PC-3 (cell line): ENCODE measurements at places on chromosomes 2 and 18.
A peak's percentile ranks its signal among the peaks of the same experiment; 100 is the strongest.

GRCh38 chr2:227025510-227025909 lies 138.5 kb downstream of the COL4A4 start:
- no peak for DNase-seq

DNA sequence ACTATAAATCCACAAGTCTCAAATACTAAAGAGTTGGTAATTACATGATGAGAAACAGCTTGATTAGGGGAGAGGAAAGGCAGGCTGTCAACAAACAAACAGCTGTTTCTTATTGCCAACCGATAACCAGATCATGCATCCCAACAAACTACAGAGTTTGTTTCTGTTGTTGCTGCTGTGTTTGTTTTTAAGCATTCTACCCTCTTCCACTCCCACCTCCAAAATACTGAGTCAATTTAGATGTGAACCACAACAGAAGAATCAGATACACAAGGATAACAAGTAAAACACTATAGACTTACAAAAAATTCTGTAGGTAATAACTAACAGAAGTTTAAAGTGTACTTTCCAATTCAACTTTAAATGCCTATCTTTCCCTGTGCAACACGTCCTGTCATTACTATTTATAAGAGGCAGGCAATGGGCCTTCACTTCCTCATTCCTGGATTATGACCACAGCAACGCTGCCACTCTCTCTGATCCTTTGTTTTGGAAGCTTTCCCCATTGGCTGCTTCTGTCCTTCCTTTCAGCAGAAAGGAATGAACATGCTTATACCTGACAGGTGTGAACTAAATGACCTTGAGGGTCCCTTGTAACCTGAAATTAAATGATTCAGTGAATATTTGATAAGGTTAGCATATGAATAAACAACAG lies 152.0 kb downstream of the SRBD1 start:
- DNase-seq = peak; percentile 86

GRCh38 chr18:76518123-76518859 lies 23.2 kb upstream of the ZNF516 start:
- no peak for DNase-seq

- DNase-seq = no peak
Measured at GRCh38 chr2:159272156-159272555, 14.3 kb downstream of the WDSUB1 start.

DNA sequence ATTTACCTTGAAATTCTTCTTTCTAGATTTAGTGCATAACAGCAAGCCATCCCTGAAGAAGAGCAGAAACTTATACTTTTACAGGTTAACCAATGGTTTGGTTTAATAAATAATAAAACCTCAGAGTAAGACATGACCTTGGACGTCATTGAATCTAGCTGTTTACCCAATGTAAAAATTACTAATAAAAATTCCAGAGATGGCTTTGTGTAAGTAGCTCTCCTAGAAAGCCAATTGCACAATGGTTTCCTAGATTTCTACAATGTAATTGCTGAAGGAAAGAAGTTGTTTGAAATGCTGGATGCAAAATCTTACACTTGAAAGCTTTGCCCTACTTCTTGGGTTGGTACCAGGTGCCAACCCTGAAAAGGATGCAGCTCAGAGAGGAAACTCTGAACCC lies 1.5 kb downstream of the XDH start:
- peak; percentile 13 for DNase-seq

DNA sequence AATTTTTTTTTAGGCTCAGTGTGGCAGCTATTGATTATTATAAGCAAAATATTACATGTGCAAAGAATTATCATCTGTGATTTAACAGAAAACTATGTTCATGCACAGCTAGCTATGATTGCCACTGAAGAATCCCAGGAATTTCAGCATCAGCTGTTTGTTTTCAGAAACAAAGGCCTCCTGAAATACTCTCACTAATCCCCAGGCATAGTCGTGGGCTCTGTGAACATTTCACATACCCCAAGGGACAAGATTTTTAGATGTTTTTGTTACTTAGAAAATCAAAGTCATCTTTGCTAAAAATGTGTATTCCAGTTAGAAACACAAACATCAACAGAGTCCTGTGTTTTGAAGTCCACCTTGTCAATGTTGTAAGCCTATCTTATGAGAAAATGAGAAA lies 156.1 kb downstream of the MYO1B start:
- no peak for DNase-seq

GRCh38 chr2:3024401-3024935 lies 353.1 kb downstream of the EIPR1 start:
- DNase-seq = no peak

DNA sequence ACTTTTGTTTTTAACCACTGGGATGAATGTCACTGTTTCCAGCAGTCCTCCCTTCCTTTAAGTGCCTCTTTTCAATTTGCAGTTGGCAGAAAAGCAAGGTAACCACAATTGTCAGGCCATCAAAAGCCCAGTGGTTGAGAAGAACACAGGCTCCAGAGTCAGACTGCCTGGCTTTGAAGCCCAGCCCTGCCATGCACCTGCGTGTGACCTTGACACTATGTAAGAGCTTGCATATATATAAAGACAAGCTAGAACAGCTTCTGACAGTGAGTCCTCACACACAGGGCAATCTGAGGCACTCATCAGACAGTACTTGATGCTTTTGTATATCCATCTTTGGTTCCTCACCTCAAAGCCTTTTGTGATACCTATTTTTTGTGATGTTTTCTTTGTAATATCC lies 11.0 kb downstream of the CCBE1 start:
- no peak for DNase-seq

DNA sequence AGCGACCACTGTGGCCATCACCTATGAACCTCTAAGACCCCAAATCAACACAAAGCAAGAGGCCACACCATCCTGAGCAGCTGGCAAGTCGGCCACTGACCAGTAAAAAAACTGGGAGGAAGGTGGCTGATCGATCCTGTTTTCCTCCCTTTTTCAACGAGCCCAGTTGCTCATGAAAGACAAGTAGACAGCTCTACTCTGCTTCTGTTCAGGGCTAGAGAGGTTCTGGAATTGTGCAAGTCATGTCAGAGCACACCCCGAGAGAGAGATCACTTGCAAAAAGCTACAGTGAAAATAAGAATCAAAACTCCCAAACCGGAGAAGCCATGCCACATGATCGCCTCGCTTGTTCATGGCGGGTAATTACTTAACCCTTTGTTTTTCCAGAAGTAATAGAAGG lies 34.6 kb downstream of the ZNF516 start:
- DNase-seq = no peak

DNA sequence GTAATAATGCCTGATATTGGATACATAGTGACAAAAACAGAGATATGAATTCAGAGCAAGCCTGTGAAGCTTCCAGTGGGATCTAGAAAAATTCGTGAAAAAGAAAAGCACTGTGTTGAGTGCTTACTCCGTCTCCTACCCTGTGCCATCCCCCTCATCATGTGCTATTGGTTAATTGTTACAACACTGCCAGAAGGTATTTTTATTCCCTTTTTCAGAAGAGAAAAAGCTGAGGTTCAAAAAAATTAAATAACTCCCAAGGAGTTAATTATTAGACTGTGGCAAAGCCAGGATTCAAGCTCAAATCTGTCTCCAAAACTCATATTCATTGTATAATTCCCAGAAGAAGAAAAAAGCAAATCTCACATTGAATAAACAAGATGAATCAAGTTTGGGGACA lies 735.5 kb upstream of the ACVR2A start:
- DNase-seq = no peak

DNA sequence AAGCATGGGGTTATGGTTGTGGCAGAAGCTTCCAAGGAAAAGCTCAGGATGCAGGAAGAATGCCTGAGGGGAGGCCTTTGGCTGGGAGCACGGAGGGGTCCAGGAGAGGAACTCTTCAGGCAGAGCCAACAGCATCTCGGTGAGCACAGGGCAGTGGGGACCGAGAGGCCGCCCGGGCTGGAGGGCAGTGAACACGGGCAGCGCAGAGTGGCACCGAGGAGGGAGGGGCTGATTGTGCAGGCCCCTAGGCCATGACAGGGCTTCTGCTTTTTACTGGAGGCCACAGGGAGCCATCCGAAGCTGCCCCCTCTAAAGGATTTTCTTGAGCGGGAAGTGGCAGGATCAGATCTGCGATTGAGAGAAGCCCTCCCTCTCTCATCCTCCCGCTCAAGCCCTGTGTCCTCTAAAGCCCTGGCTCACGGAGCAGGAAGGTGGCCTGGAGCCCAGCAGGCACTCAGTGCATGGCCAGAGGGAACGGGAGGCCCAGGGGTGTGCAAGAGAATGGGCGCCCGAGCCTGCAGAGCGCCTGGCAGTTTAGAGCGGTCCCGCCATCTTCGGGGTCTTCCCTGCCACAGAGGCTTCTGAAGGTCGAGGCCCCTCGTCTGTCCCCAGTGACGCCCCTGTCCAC lies 110.0 kb upstream of the STON1 start:
- no peak for DNase-seq

- no peak for DNase-seq
Measured at GRCh38 chr2:11582612-11582861, 48.7 kb downstream of the GREB1 start.

GRCh38 chr2:18763338-18763737 lies 174.0 kb upstream of the NT5C1B start:
- no peak for DNase-seq

DNA sequence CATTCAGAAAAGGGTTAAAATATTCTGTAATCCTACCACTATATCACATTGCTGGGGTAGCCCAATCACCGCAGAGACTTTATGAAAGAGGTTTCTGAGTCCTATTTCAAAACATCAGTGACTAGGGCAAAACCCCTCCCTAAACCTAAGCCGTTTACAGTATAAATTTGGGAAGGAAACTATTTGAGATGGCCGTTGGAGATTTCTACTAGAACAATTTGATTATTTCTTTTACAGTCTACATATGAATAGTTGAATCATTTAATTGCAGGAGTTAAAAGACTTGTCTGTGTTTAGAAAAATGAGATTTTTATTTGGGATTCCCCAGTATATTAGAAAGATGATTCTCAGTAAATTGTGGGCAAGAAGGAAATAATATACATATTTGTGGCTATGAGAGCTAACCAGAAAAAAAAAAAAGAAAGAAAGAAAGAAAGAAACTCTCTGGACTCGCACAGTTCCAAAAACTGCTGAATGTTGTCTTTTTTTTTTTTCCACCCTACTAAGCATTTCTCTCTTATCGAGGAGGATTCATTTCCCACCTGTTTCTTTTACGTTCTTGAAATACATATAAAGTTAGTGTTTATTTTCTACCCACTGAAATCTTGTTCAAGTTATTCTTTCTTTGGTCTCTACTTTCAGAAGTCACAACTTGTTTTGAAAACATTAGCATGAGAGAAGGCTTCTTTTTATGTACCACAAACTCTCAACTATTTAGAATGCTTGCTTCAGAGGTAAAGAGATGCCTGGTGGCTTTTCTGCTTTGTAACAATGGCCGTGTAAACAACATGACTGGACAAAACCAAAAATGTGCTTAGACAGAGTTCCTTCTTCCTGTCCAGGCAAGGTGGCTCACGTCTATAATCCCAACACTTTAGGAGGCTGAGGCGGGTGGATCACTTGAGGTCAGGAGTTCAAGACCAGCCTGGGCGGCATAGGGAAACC lies 65.9 kb downstream of the BCL2 start:
- DNase-seq = no peak

GRCh38 chr2:218785103-218785502 lies 3.2 kb downstream of the CYP27A1 start:
- DNase-seq = no peak

GRCh38 chr2:121776885-121777698 lies 21.6 kb downstream of the TSN start:
- no peak for DNase-seq

DNA sequence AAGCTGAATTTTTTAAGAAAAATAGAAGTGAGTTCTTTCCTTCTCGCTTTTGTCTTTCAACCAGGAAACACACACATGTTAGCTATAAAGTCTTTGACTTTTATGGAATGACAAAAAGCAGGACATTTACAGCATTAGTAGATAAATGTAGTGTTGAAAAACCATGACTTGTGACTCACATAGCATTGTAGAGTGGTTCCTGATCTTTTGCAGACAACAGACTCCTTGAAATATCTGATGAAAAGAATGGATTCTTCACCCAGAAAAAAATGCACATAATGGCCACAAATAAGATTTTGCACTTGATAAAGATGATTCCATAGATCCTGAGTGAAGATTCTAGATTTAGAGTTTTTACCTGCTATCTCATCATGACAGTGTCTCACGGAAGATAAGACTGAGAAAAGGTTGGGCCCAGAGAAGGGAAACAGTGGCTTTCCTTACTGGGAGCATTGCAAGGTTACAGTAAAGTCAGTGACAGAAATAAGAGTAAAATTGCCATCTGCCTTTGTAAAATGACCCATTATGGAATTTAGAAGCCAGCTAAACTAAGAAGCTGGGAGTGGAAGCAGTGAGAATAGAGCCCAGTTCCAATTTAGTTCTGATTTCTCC lies 14.0 kb downstream of the SMARCAL1 start:
- DNase-seq = no peak

- peak; percentile 92 for DNase-seq
Measured at GRCh38 chr2:106886916-106887758, 1.2 kb upstream of the ST6GAL2 start.

DNA sequence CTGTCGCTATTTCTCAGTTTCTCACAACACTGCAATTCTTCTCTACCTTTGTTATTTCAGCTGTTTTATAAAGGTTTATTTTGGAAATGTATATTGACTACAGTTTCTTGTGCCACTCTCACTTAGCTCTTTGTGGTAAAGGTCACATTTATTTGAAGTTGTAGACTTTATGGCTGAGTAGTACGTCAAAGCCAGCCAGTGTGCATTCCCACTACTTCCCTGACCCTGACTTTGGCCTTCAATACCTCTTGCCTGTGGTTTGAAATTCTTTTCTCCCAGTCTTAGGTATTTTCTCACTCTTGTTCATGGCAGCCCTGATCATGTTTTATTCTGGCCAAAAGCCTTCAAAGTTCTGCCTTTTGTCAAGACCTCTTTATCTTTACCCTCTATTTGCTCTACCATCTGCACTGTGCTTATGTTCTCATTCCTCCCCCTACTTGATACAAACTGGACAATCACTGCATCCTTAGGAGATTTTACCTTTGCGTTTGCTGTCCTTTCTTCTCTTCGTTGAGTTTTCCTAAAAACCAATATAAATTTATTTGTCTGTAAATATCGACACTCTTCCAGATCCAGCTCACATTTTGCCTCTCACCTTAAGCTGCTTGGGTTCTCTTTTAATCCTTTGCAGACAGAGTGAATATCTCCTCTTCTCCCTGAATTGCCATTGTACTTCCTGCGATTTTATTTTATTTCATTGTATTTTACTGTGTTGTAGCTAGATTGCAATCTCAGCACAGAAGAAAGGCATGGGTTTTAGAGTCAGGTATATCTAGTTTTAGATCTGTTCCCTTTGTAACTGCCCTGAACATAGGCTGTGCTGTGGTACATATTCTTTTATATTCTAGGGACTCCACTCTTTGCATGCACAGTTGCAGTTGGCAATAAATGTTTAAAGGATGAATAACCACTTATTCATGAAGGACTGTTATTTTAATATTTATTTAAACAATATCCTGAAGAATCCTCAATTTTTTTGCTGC lies 31.2 kb downstream of the GULP1 start:
- DNase-seq = peak; percentile 75

GRCh38 chr2:239908744-239909143 lies 116.4 kb downstream of the NDUFA10 start:
- no peak for DNase-seq

DNA sequence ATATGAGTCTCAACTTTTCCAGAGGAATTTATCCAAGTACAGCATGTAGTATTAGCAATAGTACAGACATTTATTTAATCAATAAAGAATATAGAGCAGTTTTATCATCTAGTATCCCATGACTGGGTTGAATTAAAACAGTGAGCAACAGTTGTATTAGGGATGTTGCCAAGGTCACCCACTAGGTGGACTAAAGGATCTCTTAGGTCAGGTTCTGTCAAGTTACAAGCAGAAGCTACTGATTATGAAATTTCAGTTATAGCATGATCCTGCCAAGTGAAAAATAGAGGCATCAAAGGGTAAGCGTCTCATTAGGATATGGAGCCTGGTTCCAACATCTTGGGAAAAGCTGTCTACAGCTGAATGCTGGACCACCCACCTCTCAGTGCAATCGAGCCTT lies 52.1 kb upstream of the LAPTM4A start:
- DNase-seq = peak; percentile 59
